Activated naive CD8-positive, alpha-beta T cell treated with anti-CD3 and anti-CD28 coated beads, Interleukin-2, amount 10 ng/mL, durations not matched to agents 7 days and 5 days (primary cell): ENCODE measurements at places on chromosomes 7 and 10. TPM values are rescaled to one million over a fixed set of nuclear protein-coding genes. Genes with fewer than 3 reads are reported as not detected.

DNA sequence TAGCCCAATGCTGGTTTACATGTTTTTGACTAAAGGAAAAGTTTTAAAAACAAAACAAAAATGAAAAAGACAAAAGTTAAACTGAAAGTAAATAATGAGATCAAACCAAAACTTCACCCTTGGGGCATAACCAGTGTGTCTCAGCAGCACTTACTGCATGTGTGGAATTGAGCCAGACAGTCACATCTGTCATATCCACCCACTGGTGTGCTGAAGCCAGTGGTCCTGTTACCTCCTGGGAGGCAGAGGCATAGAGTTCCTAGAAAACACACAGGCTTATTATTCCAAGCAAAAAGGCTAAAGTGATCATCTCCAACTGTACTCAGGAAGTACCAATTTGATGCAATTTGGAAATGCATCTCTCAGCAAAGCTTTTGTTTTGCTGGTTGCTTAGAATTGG is 40.4 kb downstream of the ASAH2 start:
- DNase-seq, result no peak

DNA sequence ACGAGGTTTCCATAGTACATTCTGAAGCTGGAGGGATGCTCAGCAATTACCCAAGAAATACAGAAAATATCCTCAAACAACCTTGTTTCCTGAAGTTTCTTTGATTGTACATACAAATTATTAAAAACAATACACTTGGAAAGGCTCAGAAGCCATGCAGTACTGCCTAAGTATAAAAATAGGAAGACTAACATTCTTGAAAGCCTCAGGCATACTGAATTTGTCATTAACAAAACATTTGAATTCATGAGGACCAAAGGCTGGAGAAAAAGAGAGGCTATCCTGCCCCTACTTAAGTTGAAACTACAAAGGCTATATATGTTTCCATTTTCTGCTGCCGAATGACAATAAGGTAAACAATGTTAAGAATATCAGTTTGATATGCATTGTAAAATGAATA is 54.3 kb upstream of the SGCE start:
- no peak for DNase-seq

DNA sequence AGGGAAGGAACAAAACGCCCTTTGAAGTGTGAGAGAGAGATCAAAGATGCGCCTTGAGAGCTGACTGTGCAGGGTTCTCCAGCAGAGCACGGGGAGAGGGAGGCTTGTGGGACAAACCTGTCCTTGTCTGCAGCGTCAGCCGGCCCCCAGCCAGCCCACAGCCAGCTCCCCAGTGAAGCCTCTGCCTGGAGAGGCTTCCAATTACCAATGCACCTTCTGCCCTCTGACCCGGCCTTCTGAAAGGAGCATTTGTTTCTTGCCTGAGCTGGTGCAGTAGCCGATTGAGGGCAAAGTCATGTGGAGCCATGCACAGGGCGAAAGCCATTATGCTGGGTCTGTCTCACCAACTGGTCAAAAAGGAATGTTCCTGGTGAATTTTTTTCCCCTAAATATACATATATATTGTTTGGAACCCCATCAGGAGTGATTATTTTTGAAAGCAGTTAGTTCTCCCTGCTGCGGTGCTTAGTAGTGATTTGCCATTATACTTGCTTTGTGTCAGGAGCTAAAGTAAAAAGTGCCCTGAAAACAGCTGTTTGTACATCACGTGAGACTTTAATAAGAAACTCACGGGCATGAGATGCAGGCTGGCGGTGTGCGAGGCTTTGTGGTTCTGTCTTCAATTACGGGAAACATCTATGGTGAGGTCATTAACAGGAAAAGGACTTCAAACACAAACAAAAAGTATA is 268.6 kb downstream of the KLF6 start:
- no peak for DNase-seq

GRCh38 chr7:74202841-74203556 is 6.8 kb upstream of the LAT2 start:
- peak; percentile 24 for DNase-seq

GRCh38 chr10:14945108-14945507 is 8.8 kb downstream of the DCLRE1C start:
- no peak for DNase-seq

DNA sequence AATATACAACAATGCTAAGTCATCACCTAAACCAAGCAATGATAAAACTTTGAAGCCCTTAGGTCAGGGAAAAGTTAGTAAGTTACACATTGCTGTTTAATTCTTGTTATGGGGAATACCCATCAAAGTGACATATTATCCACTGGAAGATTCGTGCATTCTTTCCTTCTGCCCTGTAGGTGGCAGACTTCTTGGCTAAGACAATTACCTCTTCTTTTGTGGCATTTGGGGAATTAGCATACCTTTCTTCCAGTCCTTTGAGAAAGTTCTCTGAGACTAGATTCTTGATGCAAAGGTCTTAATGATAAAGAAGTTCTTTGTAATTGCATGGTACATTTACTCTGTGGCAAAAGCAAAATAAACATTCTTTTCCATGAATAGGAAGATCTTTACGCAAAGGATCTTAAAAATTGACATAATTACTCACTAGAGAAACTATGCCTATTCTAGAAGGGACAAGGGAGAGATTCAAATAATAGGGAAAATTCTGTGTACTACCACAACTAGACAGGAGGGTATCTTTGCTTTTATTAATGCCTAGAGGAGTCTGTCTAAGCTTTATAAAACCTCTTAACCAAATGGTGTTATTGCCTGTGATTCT is 395.9 kb downstream of the GRM8 start:
- no peak for DNase-seq

DNA sequence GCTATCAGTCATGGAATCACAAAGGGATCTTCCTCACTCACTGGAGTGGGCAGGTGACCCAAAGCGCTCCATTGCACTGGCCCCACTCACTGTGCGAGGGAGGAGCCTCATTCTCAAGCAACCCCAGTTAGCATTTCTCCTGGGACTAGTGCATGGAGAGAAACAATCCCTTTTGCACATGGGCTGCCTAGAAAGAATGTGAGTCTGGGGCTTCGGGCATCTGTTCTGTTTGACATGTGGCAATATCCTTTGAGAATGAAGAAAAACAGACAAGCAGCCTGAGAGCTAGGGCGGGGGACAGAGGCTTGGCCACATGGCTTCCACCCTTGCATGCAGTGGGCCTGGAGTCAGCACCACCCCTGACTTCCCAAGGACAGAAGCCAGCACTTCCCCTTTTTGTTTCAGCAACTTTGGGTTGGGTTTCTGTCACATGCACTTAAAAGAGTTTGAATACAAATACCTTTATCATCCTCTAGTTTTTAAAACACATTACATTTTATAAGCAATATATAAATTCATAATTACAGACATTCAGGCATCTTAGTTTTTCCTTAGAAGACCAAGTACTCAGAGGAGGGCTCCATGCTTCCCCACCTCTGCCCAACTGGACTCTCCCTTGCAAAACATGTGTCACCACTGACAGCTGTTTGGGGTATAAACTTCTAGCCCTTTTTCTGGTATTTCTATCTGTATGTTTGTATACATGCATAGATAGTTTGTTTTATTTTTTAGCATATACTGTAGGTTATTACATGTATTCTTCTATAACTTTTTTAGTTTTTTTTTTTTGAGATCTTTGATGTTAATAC is 73.8 kb downstream of the RBM20 start:
- DNase-seq, result no peak

- DNase-seq, result no peak
Measured at GRCh38 chr10:96873756-96874467, 41.8 kb downstream of the LCOR start.

- no peak for DNase-seq
Measured at GRCh38 chr10:85212526-85212925, 884.1 kb downstream of the CCSER2 start.

GRCh38 chr7:94335586-94335985 is 59.1 kb upstream of the COL1A2 start:
- no peak for DNase-seq

DNA sequence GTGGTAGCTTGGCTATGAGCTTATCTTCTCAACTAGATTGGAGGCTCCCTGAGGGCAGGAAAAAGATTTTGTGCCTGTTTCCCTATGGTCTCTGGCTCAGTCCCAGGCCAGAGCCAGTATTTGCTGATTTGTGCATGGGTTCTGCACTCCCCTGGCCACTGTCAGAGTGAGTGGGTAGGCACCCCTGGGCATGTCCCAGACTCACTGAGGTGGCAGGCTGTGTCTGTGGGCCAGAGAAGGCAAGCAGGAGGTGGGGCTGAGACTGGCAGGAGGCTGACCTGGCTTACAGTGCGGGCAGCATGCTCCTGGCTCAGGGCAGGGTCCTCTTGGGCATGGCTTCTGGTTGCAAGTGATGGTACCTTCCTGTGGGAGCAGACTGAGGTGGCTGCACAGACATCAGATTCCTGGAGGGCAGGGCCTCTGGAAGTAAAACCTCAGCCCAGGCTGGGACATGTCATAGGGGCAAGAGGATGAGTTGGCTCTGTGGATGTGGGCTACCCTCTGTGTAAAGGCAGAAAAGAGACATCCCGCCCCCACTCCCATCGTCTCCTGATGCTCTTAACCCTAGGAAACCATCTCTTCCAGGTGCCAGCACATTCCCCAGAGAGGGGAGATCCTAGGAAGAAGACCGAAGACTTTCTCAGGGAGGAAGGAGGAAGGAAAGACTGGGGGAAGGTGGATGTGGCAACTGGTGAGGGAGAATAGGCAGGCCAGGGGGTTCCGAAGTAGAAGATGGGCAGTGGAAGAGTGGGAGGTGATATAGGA is 4.3 kb downstream of the KCP start:
- no peak for DNase-seq

GRCh38 chr10:123796736-123797135 is 94.9 kb downstream of the CPXM2 start:
- DNase-seq, result no peak

GRCh38 chr7:102967798-102968197 is 55.0 kb downstream of the LRRC17 start:
- no peak for DNase-seq

- no peak for DNase-seq
Measured at GRCh38 chr10:53990799-53991238, 810.2 kb downstream of the PCDH15 start.

GRCh38 chr7:123538897-123539296 is 4.5 kb upstream of the IQUB start:
- no peak for DNase-seq

DNA sequence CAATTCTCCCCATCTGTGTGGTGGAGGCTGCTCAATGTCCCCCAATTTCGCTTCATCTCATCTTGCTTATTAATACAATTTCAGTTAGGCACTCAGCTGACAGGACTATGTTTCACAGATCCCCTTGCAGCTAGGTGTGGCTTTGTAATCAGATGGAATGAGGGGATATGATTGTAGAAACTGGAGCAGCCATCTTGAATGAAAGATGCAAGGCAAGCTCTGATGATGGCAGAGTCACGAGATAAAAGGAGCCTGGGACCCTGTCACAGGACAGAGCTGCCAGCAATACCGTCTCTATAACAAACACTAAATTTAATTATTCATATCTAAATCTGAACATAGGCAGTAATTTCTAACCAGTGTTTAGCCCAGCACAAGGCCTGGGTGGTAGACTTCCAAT is 991 bp upstream of the DLD start:
- DNase-seq, result no peak

DNA sequence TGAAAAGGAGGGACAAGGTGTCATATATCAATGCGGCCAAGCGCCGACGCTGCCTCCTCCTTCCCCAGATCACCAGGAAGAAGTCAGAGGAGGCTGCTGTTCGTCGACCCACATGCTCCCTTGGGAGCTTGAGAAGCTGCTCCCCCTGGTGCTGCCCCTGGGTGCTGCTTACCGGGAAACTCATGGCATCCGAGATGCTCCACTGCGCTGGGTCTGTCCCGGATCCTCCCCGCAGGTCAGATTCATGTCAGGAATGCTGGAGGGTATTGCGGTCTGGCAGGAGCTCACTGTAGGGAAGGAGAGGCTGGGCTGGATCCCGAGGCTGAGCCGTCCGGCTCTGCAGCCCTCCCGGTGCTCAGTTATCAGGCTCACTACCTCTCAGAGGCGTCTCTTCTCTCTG is 123.7 kb upstream of the FAM20C start:
- DNase-seq, result no peak

DNA sequence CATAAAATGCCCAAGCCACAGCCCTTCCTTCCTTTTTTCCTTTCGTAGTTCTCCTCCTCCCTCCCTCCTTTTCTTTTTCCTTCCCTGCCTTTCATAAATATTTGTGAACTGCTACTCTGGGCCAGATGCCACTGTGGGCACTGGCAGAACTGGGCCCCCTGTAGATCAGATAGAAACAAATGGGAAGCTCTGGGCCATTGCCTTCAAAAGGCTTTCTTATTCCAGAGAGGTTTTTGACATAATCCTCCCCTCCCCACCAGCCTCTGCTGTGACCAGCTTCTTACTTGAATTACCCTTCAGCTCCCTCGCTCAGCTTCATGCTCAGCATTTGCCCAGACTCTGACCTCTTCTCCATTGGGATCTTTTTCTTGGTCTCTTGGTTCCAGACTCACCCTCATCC is 886.8 kb downstream of the LRMDA start:
- DNase-seq, result no peak

DNA sequence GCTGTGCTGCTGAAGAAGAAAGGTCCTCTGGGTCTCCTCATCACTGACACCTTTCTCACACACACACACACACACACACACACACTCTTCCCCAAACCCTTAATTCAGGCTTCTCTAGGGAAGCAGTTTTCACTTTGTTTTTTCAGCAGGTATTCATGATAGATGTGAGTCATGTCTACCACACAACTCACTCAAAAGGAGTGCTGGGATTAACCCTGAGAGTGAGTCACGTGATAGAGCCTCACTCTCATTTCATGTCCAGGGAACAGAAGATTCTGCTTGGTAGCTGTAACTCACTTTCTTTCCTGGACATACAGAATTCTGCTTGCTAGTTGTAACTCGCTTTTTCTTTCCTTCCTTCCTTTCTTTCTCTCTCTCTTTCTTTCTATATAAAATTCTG is 45.4 kb downstream of the VIM start:
- no peak for DNase-seq

GRCh38 chr7:120867932-120868331 is 10.0 kb upstream of the TSPAN12 start:
- DNase-seq, result no peak

- DNase-seq, result no peak
Measured at GRCh38 chr10:94963901-94964300, 25.4 kb downstream of the CYP2C9 start.

GRCh38 chr7:112407261-112407660 is 43.0 kb upstream of the IFRD1 start:
- DNase-seq, result no peak

- DNase-seq, result no peak
Measured at GRCh38 chr10:52756295-52756694, 16.3 kb downstream of the MBL2 start.

- no peak for DNase-seq
Measured at GRCh38 chr10:103745341-103746247, 109.8 kb downstream of the SH3PXD2A start.

Gene ZNF853
- 4.7 TPM for total RNA-seq

Gene SH3PXD2A
- total RNA-seq, result 14.8 TPM

Gene TDRD1
- total RNA-seq, result 0.08 TPM

Gene COBL
- total RNA-seq, result not detected

Gene IDI2
- total RNA-seq, result not detected

Gene GSAP
- 9.3 TPM for total RNA-seq

Gene TMEM26
- total RNA-seq, result not detected

Gene BLNK
- 0.43 TPM for total RNA-seq

Gene HOXA2
- not detected for total RNA-seq

Gene NUTM2E
- total RNA-seq, result 0.37 TPM

Gene VPS26A
- 46.7 TPM for total RNA-seq
